Suppressor macrophage treated with lipopolysaccharide for 4 hours (primary cell): ENCODE measurements at places on chromosomes 5 and 9.
A peak's percentile ranks its signal among the peaks of the same experiment; 100 is the strongest.

GRCh38 chr5:18553269-18553668, 919.0 kb downstream of the TAF11L14 start:
- DNase-seq, result no peak

DNA sequence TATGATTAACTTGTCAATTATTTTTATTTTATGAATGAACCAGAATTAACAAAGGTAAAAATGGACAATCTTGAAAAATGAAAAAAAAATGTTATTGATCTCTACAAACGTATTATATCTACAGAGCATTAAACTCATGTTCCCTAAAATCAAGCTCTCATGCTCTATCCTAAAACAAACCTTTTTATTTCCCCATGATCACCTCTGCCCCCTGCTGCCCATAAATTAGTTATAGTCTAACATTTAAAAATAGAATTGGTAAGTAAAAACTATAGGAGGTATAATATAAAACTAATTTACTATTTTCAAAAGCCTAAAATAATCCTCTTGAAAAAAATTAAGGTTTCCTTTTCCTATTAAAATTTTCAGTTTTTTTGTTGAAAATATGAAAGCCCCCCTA, 168.0 kb upstream of the POU5F2 start:
- DNase-seq, result peak; percentile 10

DNA sequence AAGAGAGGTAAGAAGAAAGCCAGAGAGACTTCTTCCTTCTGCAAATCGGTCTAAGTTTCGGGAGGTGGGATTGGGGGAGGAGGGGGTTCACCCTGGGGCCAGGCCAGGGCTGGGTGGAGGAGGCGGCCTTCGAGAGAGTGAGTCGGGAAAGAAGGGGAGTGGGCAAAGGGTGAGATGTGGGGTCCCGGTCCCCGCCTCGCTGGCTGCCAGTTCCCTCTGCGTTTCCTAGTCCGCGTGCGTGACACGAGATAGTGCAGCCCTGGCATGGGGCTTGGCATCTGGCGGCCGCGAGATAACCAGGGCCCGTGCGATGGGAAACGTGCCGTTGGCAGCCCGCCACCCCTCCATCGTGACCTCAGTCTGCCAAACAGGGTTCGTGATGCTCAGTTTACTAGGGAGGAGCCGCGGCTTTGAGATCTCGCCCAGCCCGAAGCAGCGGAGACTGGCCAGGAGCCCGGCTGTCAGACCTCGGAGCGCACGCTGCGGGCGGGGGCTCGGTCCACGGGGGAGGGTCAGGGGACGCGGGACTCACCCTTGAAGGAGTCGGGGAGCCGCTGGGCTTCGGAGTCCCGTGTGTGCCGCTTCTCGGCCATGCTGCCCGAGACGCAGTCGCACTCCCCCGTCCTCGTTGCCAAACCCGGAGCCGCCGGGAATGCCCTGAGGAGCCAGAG, at the start of gene STOM:
Gene STOM (minus strand): TSS at position 656 of the 671 bp plus-strand sequence. CDS start 63 bp downstream, at position 593.
- DNase-seq, result peak; percentile 79

DNA sequence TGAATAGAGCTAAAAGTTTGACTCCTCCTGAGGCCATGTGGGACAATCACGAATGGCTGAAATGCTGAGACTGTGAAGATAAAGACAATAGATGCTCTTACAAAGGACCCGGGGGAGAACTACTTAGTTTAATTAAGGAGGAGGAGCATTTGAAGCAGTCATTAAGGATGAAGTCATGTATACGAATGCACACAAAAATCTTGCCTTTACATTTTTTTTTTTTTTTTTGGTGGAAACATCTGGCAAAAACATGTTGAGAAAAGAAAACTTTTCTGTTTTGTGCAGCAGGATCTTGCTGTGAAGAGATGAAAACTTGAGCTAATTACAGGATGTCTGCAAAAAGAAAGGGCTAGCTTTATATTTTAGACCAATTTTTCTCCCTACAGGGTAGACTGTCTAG, 42.3 kb upstream of the NR3C1 start:
- no peak for DNase-seq

- DNase-seq, result peak; percentile 41
Observed at GRCh38 chr9:4298255-4299004, 1.4 kb downstream of the GLIS3 start.

GRCh38 chr5:143306040-143306439, 97.4 kb downstream of the NR3C1 start:
- DNase-seq, result no peak

GRCh38 chr9:35519692-35520363, 29.9 kb downstream of the RUSC2 start:
- peak; percentile 43 for DNase-seq

DNA sequence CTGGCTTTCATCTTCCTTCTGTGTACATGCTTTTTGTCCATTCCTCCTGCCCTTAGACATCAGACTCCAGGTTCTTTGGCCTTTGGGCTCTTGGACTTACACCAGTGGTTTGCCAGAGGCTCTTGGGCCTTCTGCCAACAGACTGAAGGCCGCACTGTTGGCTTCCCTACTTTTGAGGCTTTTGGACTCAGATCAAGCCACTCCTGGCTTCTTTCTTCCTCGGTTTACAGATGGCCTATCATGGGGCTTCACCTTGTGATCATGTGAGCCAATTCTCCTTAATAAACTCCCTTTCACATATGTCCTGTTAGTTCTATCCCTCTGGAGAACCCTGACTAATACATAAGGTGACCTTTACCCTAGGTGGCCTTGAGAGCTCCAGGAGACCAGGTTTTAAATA, 189.1 kb upstream of the CCNG1 start:
- DNase-seq, result no peak

DNA sequence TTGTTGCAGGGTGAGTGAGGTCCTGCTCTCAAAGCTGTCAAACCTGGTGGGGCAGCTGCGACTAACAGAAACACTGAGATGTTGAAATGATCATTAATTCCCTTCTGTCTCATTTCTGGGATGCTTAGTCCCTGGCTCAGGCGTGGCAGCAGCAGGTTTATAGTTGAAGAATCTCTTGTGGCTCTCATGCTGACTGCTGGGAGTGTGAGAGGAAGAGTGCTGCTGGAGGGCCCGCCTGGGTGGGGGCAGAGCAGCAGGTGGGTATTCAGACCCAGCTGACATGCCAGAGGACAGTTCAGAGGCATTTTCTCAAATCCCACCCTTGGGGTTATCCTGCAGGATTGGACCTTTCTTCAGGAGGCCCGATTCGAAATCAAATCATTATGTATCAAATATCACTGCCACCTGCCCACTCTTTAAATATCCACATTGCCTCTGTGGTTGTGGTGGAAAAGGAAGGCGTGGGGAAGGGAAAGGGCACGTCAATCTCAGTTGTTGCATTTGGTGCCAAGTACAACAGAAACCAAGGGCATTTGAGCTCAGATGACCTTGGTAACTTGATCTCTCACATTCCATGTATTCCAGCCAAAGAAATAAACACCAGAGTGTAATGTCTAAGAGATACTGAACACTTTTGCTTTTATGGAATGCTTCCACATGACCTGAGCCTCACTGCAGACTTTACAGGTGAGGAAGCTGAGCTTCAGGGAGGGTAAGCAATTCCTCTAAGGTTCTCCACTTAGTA, 224.3 kb downstream of the AOPEP start:
- DNase-seq, result no peak

DNA sequence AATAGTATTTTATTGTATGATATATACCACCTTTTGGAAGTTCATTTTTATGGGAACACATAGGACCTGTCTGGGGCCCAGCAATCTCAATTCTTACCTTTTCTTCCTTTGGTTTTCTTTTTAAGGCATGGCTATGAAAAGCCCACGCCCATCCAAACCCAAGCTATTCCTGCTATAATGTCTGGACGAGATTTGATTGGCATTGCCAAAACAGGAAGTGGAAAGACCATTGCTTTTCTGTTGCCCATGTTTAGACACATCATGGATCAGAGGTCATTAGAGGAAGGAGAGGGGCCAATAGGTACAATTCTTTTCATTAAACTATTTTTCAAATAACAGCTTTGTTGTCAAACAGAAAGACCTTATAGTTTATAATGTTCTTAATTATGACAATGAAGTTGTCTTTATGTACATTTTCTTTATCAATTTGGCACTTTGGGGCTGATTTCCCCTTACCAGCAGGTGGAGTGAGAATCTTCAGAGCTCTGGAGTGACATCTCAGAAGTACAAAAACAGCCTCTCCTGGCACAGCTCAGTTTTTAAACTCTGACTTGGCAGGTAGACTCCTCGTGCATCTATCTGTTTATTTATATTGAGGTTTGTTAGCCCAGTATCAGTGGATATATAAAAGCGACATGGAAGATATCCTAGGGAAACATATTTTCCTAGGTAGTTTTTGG, 25.8 kb downstream of the DDX46 start:
- no peak for DNase-seq

DNA sequence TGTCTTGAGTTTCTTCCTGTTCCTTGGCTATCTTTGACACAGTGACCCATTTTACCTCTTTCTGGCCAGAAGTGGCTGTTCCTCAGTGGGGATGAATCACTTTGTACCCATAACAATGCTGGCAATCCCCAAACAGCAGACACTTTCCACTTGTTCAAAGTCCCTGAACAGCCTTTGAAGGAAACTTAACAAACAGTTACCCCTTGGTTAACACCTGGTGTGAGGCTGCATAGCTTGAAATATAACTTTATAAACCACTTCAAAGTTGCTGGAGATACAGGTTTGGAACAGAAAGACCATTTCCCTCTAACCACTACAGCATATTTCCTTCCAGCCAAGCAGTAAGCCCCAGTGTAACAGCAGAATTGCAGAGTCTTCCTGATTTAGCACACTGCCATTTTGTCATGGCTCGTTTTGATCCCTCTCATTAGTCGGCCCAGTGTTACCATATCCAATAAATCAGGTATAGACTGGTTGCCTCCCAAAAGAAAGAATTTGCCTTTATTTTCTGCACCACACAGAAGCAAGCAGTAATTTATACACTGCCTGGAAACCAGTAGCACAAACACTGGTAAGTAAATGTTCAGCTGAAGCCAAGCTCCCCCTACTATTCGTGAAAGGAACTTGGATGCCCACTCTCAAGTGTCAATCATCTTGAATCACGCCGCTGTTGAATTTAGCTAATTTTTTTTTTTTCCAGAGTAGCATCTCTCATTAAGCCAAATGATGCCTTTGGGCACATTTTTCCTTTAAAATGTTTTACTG, 225.9 kb downstream of the PIK3R1 start:
- no peak for DNase-seq

- no peak for DNase-seq
Observed at GRCh38 chr5:80720181-80720580, 65.4 kb upstream of the DHFR start.

DNA sequence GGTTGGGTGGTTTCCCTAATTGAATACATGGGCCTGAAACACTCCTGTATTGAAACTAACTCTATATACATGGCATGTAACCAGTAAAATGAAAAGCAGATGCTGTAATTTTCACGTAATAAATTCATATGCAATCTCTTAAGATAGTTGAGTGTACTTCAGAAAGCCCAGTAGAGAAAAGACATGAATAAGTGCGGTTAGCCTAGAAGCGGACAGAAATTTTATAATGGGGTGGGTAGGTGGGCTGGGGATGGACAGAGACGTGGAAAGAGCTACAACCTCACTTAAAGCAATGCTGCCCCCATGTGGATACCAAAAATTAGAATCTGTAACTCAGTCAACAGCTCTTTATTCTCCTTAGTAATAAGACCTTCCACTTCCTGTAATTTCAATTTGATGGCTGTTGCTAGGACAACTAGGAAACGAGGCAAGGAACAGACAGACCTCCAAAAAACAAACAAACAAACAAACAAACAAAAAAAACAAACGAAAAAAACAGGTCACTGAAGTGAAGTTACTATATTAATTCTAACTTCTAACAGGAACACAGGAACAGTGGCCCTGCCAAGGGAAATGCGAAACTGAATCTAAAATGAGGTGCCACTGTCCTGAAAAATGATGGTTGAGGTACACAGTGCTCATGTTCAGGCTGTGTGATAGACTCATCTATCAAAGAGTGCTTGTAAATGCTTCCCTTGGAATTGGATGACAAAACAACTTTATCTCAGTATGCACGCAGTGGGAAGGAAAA, 103.4 kb upstream of the GNA14 start:
- DNase-seq, result peak; percentile 57

- no peak for DNase-seq
Observed at GRCh38 chr5:151357792-151358191, 10.4 kb upstream of the SLC36A2 start.

GRCh38 chr9:105679257-105680022, 14.9 kb upstream of the TMEM38B start:
- no peak for DNase-seq
